ENCODE measurements at places on chromosomes 1 and 21.

DNA sequence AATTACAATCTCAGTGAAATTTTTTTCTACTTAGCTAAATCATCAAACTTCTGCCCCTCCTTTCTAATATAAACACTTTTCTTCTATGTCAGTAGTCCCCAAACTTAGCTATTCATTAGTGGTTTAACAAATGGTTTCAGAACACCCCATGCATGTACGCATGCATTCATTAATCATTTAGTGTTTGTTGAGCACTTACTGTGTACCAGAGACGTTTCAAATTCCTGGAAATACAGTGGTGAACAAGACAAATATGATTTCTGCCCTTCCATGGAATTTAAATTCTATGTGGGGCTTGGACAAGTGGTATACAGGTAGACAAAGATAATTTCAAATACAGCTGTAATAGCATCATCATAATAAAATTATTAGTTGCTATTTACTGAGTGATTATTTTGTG is 1.5 kb downstream of the ZBTB40 start:
- no peak for DNase-seq

DNA sequence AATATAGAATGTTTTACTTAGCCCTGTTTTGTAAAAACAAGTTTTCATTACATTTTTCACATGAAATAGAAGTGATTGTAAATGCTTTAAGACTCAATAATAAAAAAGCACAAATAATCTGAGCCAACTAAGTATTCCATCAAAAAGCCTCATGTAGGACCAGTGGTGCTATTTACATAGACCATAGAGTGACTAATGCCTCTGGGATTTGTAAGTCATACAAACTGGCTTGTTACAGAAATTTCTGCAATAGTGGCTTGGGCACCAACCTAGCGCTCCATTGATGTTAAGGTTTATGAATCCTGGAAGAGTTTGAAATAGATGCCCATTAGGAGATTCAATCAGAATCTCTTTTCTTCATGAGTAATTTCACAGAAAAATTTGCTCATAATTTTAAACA is 31.9 kb downstream of the ZMYM1 start:
- no peak for DNase-seq

DNA sequence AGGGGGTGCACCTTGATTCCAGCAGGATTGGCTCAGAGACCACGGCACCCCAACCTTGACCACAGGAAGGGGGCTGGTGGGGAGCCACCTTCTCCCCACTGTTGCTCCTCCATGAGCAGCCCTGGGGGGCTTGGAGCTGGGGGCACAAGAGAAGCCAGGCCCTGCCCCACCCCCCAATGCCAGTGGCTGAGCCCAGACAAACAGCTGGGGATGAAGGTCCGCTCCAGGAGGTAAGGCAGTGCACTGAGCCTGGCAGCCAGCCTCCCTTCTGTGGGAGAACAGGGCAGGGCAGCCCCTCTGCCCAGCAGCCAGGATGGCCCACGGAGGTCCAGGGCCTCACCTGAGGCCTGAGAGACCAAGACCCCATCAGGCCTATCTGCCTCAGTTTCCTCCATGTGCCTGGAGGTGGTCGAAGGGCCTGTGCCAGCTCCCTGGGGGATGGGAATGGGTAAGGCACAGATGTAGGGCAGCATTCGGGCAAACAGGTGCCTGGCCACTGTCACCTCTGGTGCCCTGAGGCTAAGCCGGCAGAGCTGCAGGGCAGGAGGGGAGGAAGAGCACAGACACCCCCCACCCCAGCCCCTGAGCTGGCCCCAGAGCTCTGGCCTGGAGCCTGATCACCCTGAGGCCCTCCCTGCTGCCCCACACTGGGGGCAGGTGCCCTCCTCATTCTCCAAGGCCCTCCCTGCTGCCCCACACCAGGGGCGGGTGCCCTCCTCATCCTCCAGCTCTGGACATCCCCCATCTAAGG is 7.1 kb downstream of the ITGB2 start:
- no peak for DNase-seq

GRCh38 chr21:42214081-42214750 is 4.7 kb upstream of the ABCG1 start:
- no peak for DNase-seq

GRCh38 chr1:183609313-183609712 is 19.1 kb upstream of the NCF2 start:
- DNase-seq = no peak

- no peak for DNase-seq
These were observed 128.2 kb downstream of the KCNN3 start for GRCh38 chr1:154741741-154742495.

- DNase-seq = no peak
These were observed 7.6 kb upstream of the FNBP1L start for GRCh38 chr1:93440272-93440671.

DNA sequence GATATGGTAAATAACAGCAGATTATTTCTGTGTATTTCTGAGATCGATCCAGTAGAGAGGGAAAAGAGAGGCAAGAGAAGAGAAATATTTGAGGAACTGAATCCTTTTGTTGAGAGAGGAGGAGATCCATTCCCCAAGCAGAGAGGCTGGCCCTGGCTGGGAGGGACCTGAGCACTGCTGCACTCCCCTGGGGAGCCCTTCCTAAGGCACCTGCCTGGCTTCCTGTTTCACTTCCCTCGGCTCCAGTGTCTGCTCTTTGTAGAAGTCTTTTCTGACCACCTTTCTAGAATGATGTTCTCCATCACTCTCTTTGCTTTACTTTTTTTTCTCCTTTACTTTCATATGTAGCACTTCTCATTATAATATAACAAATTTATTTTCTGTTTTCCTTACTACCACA is 42.3 kb upstream of the SLC6A9 start:
- DNase-seq = no peak
